CD4-positive, CD25-positive, alpha-beta regulatory T cell (primary cell): ENCODE measurements at places on chromosomes 13 and 19. TPM values are rescaled to one million over a fixed set of nuclear protein-coding genes. Genes with fewer than 3 reads are reported as not detected.

GRCh38 chr13:27806744-27807387 lies 14.6 kb downstream of the GSX1 start:
- DNase-seq = no peak

DNA sequence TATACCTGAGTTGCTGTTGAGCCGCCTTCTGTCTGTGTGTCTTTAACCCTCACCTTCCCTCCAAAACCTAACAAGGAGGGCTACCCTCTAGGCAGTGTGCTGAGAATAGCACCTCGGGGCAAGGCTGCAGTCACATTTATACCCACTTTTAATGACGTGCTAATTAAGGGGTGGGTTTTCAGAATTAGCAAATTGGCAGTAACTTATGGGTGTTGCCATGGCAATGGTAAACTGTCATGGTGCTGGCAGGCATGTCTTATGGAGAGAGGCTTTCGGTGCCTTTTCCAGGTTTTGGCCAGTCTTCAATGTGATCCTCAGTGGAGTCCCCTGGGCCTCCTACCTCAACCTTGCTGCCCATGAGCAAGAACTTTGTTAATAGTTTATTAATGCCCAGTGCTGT lies 1.2 kb upstream of the PNMA8A start:
- no peak for DNase-seq

DNA sequence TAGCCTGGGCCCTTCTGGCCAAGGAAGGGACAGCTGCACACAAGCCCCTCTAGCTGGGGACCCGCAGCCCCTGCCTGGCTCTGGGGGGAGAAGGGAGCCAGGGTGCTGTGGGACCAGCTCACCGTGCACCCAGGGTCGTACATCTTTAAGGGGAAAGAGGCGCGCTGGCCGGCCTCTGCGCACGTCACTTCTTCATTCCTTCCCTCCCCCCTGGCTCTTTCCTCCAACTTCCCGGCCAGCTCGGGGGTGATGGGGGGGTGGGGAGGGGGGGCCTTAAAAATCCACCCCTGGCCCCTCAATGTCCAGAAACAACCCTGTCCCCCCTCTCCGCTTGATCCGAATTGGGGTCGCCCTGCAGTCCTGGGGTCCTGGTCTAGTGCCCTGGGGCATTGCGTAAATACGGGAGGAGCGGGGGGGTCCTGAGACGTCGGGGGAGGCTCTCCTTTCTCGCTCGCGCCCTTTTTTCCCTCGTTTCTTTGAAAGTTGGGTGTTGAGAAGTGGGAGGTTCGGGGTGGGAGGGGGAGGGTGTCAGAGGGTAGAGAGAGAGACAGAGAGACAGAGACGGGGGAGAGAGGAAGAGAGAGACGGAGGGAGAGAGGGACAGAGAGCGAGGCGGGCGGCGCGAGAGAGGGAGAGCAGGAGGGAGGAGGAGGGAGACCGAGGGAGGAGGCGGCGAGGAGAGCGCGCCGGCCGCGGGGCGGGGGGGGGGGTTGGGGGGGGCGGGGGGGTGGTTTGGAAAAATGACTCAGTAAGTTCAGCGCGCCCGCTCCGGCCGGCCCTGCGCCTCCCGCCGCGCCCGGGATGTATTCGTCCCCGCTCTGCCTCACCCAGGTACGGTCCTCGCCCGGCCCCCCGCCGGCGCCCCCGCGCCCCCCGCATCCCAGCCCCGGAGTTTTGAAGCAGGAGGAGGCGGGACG lies at the start of gene NFIC:
NFIC (plus strand) TSS at position 748 of the 917 bp plus-strand sequence; CDS start at position 802, 54 bp downstream.
- DNase-seq = no peak

Gene OR7D2
- total RNA-seq = not detected

GRCh38 chr19:5957170-5957569 lies 20.8 kb downstream of the RANBP3 start:
- DNase-seq = no peak

DNA sequence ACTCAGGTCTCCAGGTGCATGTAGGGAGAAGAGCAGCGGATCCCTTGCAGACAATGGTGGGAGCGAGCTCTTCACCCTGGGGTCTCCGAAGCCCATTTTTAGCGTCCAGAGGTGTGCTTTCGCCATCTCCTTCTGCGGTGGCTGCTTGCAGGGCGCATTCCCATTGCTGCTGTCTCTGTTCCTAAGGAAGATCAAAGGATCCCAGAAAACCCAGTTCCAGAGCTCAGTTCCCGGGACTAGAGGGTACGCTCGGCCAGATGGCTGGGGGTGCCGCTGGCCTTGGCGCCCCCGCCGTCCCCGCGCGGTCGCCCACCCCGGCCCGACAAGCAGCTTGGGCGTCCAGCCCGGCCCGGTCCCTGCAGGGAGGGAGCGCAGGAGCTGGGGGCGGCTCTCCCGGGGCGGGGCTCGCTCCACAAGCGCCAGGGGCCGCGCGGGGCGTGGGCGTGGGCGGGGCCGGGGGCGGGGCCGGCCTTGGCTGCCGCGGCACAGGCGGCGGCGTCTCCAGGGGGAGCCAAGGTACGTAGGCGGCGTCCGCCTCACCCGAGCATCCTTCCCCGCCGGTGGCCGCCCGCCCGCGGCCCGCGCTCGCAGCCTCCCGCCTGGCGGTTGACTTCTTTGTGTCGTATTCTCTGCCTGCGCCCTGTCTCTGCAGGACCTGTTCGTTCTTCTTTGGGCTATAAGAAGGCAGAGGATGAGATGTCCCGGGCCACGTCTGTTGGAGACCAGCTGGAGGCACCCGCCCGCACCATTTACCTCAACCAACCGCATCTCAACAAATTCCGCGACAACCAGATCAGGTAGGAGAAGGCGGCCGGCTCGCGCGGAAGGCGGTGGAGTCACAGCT lies 96.8 kb downstream of the ATP8A2 start:
- no peak for DNase-seq

- DNase-seq = no peak
These were observed 1380.4 kb downstream of the SLITRK1 start for GRCh38 chr13:82501834-82502233.

- DNase-seq = no peak
These were observed 361.5 kb downstream of the OXGR1 start for GRCh38 chr13:96632536-96633320.

DNA sequence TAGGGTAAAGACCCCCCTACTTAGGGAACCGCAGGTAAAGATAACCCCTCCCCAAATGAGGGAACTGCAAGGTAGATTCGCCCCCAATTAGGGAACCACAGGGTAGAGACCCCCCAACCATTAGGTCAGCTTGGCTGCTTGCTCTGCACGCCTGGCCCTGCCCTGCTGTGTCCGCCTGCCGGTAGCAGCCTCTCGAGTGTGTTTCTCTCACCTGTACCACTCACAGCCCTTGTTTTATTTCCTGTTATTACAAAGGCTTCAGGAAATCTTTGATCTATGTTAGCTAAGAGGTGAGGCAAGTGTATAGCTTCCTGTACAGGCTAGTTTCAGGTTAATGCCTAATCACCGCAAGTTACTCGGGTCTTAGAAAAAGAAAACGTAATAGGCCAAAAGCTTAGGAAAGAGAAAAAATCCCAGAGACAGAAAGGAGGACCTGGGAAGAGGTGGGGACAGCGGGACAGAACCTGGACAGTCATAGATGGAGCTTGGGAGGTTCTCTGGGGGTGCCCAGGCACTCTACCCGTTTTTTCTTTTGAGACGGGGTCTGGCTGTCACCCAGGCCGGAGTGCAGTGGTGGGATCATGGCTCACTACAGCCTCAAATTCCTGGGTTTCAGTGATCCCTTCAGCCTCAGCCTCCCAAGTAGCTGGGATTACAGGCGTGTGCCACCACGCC lies 23.1 kb upstream of the EIF3G start:
- peak; percentile 40 for DNase-seq

Gene PSG2
- 0.27 TPM for total RNA-seq

Gene RTBDN
- not detected for total RNA-seq

Gene LILRB4
- total RNA-seq = not detected

Gene CHST8
- total RNA-seq = 0.27 TPM

Gene DCT
- 0.44 TPM for total RNA-seq

GRCh38 chr19:38162632-38163031 lies 61.4 kb downstream of the DPF1 start:
- DNase-seq = no peak

DNA sequence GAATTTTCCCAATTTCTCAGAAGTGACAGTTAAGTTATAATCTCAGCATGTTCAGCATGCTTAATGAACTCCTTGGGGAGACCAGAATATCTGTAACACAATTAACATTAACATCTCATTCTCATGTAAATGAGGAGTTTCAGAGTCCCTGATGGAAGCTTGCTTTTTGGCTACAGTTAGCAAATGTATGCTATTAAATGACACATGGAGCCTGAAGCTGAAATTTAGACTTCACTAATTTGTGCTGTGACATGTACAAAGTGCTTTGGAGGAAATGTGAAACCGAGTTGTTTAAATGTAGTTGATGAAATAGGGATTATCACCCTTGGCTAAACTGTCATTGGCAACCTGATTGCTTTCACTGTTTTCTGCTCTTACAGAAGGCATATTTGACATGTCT lies 2265.1 kb upstream of the PCDH20 start:
- DNase-seq = no peak

- no peak for DNase-seq
These were observed 1.6 kb downstream of the PKN1 start for GRCh38 chr19:14434543-14435319.

Gene CLEC17A
- total RNA-seq = 0.25 TPM

GRCh38 chr13:83297586-83298290 lies 584.5 kb downstream of the SLITRK1 start:
- DNase-seq = no peak

Gene C19orf18
- 1.6 TPM for total RNA-seq

DNA sequence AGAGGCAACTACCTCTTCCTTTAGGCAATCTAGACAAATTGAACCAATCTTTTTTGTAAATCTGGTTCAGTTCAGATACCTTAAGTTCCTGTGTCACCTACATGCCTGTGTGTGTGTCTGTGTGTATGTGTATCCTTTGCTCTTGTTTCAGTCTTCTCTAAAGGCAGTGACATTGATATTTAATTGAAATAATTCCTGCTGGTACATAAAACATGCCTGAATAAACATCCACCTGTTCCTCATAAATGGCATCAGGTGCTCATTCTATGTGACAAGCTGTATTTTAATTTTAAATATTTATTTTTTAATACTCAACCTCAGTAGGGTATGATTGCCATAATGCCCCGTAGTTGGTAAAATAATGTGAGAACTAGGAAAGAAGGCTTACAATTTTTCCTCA lies 1606.4 kb upstream of the PRR20A start:
- no peak for DNase-seq

Gene ONECUT3
- total RNA-seq = not detected

Gene CEACAM8
- not detected for total RNA-seq

DNA sequence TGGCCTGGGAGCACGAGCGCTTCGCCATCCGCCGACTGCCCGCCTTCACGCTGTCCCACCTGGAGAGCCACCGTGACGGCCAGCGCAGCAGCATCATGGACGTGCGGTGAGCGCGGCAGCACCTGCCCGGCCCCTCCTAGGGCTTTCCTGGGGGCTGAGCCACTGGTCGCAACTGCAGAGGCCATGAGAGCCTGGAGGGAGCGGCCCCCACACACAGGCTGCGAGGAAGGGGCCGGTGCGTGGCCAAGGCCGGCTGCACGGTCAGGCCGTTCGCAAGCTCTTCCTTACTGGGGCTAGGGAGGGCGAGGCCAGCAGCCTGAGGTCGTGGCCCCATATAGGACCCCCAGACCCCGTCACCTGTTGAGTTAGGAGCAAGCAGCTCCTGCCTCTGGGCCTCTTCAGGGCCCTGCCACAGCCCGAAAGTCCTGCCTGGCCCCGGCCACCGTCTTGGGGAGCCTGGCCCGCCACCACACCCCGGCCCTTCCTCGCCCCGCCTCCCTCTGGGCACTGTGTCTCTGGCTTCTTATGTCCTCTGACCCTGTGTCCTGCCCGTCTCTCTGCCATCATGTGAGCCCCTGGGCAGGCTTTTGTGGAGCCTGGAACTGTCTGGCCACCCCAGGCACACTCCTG lies 19.0 kb downstream of the NCLN start:
- DNase-seq = no peak
